ENCODE measurements at places on chromosomes 4 and X.
A peak's percentile ranks its signal among the peaks of the same experiment; 100 is the strongest.

DNA sequence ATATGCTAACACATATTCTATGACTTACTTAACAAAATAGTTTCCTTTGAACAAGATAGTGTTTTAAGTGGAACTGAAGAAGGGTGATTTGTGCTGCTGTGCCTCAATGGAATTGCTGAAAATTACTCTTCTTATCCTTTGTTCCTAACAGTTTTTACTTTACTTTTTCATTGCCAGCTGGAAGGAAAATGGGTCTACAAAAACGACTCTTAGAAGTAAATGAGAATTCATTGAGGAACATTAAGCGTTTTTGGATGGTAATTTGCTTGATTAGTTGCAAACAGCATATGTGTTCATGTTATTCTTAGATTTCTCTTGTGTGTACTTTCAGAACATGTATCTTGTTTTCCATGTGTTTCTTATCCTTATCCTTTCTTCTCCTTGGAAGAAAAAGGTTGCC is 170.4 kb upstream of the VEGFC start:
- no peak for DNase-seq

DNA sequence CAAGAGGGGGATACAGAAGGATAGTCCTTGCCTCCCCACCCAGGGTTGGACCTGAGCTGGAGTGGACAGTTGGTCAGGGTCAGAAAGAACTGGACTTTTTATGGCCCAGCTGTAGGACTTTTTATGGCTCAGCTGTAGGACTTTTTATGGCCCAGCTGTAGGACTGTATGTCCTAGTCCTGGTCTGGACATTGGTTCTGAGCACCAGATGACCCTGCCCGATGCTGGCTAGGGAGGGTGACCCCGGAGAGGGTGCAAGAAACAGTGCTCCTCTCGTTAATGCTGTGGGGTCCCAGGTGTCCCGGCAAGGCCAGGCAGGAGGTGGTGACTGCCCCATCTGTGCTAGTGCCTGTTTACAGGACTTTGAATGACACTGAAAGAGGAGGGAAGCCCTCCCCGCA is 2.0 kb upstream of the LETM1 start:
- no peak for DNase-seq

GRCh38 chr4:113941836-113942235 is 37.6 kb downstream of the ARSJ start:
- DNase-seq, result no peak

GRCh38 chr4:37908488-37909331 is 17.8 kb downstream of the TBC1D1 start:
- DNase-seq, result peak; percentile 65

- DNase-seq, result no peak
These were observed 30.1 kb downstream of the NOP14 start for GRCh38 chr4:2932951-2933565.

GRCh38 chrX:107146670-107147069 is 28.0 kb upstream of the RBM41 start:
- no peak for DNase-seq

DNA sequence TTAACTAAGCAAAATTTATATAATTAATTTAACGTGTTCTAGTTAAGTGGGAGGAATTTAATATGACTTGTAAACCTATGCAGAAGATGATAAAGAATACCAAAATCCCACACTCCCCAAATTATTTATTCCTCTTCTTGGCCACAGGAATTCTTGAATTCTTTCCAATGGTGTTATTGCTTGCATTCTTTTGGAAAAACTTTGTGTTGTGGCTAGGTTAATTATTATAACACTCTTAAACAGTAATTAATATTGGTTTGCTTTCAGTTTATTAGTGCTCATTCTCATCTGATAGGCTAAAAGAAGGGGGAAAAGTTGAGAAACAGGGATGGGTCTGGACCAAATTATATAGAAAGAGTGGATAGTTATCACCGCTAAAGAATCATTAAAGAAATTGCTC is 141.5 kb upstream of the PABPC4L start:
- no peak for DNase-seq

DNA sequence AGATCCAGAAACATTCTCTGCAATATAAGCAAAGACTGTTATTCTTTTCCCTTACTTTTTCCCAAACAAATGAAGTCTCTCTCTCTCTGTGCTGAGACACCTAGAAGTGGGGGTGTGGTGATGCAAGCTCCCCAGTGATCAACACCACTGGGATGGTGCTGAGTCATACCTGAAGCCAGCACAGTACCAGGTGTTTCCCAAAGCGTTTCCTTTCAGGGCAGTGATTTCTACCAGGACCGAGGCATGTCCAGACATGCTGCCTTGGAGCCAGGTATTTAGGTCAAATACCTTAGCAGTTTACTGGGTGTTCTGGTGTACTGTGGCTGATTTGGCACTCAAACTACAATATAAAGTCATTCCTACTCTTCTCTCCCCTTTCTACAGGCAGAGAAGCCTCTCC is 726.5 kb downstream of the FAM133A start:
- DNase-seq, result no peak

DNA sequence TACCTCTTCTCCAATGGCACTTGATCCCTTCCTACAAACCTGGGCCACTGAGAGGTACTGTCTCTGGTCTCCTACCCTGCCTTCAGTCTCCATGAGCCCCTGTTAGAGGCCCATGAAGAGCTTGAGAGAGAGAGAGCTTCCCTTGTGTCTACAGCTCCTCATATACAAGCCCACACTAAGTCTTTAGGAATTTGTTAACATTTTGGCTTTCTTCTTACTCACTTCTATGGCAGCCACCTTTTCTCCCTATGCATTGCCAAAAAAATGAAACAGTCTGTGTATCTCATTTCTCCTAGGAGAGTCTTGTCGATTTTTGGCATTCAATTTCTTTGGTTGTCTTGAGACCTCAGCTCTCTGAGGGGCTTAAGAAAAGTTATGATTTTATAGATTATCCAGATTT is 90.9 kb upstream of the LNX1 start:
- peak; percentile 87 for DNase-seq

DNA sequence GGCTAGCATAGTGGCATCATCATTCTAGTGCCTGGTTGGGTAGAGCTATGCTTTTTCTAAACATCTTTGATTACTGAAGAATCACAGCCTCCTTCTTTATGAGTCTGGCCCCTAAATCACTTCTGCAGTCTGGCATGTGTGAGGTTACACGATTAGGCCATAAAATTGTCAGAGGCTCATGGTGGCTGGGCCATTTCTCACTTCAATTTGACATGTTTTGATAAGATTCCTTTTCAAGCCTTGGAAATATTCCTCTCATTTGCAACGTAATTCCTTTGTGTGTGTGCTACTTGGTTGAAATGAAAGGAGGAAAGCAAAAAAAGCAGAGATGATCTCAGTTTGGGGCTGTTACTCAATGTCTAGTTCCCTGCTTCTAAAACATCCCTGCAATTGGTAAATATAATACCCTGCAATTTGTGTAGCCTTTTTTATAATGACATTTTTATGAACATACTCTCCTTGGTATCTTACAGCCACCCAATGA is 6.2 kb downstream of the CCKAR start:
- no peak for DNase-seq

GRCh38 chr4:36241771-36242170 is 2.5 kb downstream of the ARAP2 start:
- no peak for DNase-seq

GRCh38 chrX:24355095-24355494 is 5.3 kb upstream of the SUPT20HL1 start:
- peak; percentile 20 for DNase-seq

DNA sequence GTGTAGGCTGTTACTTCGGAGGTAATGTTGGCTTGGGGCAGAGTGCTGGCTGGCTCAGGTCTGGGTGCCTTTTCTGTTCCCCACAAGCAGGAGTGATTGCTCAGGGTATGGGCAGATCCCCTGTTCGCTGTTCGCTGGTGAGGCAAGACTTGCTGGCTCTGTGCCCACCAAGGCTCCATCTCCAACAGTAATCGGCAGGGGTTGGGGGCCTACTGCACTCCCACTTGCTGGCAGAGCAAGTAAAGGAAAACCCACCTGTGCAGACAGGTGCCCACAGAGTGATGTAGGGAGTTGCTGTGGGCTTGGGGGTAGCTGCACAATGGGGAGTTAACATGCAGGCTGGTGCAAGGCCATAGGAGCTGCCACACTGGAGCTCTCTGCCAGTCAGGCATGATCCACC is 8.0 kb upstream of the TMSB15C start:
- DNase-seq, result no peak

Measured in fibroblast of skin of back (primary cell).